ENCODE measurements at places on chromosomes 2 and 18.

GRCh38 chr2:196309691-196310090, 138.3 kb upstream of the STK17B start:
- no peak for DNase-seq

DNA sequence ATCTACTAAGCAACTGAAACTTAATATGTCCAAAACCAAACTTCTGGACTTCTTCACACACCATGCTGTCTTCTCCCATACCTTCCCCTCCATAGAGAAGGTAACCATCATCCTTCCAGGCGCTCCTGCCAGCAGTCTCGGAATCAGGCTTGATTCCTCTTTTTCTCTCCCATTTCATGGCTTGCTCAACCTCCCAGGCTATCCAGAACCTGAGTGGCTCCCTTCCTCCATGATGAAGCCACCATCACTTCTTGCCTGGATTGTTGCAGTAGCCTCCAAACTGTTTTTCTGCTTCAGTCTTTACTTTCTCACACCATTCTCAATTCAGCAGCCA, 40.1 kb upstream of the NDUFV2 start:
- DNase-seq = no peak

DNA sequence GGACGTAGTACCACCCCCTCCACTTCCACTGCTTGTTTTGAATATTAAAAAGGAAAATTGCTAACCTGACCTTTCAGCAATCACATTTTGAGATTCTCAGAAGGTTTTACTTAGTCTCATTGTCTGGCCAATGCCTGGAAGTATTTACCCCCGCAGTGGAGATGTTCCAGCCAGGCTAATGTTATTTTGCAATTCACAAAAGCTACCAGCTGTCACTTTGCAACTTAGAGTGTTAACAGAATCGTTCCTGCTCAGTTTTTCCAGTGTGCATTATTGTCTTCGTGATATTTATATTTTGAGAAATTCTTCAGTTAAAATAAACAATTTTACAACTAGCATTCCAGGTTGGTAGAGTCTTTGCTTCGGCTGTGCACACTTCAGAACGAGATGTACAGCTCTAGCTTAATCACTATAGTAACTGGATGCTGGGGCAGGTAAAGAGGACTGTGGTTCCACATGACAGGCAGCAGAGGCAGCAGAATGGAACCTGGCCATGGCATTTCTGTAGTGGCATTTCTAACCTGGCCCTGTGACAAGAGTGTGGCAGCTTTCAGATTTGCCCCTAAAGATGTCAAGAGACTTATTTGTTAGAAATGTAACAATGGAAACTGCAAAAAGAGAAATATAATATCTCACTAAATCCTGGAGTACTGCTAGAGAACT, 85.1 kb downstream of the DTNA start:
- no peak for DNase-seq

DNA sequence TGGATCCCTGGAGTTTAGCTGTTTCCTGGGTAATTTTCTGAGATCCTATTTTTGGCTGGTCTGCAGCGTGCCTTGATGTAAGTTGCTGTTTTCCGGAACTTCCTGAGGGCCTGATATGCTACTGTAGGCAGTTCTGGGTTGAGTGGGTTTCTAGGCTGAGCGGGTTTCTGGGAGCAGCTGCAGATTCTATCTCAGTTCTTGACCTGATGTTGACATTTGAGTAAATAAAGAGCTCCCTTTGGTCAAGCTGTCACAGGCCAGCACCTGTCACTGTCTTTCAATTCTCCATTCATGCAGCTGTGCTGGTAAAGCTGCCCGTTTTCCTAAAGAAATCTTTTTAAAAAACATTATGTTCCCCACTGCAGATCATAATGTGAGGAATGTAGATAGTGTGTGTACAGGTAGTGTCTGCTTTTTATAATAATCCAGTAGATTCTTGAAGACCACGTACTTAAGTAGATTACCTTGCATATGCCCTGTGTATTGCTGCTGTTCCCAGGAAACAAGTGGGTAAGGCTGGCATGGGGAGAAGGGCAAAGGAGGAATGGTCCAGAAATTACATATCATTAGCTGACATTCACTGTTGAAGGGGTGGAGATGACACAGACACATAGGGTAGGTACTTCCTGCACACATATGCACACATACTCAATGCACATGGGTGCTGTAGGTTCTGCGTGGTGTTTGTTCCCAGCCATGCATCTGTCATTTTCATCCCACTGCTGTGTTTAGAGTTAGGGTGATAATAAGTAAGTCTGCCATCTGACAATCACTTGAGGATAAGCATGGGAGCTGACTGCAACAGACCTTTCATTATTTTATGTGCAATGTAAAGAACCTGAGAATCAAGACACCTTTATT, 25.9 kb downstream of the CD28 start:
- DNase-seq = no peak

- no peak for DNase-seq
These were observed 484.1 kb upstream of the VRK2 start for GRCh38 chr2:57562495-57562894.

DNA sequence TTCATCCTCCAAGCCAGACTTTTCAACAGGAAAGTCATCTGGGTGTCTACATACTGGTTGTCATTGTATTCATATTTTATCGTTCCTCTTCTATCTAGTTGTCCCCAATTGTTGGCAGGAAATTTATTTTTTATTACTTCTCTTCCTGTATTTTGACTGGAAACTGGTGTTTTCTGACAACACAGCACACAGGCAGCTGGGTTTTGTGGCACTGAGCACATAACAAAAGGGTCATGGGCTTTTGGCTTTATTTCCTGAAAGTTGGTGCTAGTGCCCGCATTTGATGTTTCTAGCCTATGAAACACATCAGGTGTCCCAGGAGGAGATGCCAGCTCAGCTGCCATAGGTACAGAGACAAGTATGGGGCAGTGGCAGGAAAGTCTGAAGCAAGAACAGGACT, 126.4 kb downstream of the TMEM17 start:
- DNase-seq = no peak

- no peak for DNase-seq
These were observed 83.9 kb downstream of the PIK3C3 start for GRCh38 chr18:42038936-42039335.

GRCh38 chr2:27492557-27492956, 2.4 kb downstream of the FNDC4 start:
- no peak for DNase-seq

- peak; percentile 57 for DNase-seq
These were observed 12.1 kb upstream of the ARHGEF4 start for GRCh38 chr2:130824492-130825061.

GRCh38 chr2:211903961-211904360, 634.6 kb downstream of the ERBB4 start:
- DNase-seq = no peak

- DNase-seq = no peak
These were observed 159.4 kb downstream of the CD8B2 start for GRCh38 chr2:106646605-106647004.

DNA sequence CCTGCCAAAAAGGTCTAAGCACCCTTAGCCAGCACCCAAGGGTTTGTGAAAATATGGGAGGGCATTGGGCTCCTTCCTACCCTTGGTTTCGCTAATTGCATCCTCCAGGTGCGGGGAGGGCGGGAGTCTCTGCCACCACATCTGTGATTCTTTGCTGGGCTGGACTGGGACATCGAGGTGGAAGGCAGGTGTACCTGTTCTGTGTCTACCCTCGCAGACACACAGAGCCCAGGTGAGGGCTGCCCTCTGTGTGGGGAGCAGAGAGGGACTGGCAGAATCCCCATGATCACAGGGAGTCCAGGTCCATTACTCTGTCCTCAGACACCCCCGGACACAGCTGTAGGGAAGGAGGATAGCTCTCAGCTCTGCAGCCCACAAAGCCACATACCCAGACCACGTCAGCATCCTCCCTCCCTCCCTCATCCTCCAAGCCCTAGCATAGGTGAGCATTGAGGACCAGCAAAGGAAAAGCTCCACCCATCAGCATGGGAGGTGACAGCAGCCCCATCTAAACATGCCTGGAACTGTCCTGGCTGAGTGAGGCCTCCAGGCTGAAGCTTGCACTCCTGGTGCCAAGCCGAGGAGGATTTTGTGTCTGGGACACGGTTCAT, 49.8 kb downstream of the PLB1 start:
- DNase-seq = no peak

- no peak for DNase-seq
These were observed 47.6 kb upstream of the MSTN start for GRCh38 chr2:190110131-190110530.

DNA sequence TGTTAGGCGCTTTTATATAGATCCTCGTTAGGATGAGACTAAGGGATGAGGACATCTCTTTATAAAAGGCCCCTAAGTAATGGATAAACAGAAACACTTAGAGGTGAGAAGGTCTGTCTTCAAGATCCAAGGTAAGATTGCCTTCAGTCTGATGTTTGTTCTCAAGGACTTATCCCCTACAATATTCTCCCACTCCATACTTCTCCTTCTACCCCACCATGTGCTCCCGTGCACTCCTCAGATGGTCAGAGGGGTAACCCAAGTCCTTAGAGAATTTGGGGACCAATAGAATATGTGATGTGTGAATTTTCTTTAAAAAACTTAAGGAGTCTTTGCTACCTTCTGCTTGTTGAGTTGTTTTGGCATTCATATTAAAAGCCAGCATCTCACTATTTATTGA, 23.1 kb downstream of the FOSL2 start:
- no peak for DNase-seq

DNA sequence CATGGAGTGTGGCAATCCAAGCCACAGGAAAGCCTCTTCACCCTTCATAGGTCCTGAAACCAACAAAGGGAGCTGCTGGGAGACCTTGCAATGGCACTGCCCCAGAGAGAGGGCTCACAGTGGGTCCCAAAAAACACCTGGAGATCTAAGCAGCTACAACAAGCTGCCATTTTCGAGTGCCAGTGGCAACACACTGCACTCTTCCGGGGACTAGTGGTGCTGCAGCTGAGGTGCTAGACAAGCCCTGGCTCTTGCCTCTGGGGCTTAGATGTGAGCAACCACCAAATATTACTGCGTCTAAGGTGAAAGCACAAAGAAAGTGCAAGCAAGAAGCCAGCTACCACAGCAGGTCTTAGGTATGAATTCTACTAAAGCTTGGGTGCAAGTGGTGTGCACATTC, 192.9 kb downstream of the NOL4 start:
- no peak for DNase-seq

DNA sequence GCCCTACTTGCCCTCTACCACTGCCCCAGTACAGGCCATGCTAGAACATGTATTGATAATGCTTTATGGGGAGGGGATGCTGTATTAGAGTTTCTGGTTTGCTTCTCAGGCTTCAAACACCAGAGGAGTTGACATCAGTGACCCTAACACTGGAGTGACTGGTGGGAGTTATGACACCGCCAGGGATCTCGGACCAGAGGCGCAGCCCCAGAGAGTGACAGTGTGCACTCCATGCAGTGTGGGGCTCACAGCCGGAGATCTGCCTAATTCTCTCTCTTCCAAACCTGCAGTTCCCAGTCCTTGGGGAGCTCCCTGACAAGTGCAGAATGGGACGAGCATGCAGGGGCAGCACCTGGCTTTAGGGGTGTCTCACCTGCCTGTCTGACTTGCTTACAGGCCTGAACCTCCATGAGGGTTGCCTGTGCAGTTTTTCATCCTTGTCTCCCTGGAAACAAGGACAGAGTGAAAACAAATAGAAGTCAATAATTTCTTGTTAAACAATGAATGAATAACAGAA, 244.9 kb upstream of the MYT1L start:
- no peak for DNase-seq

- DNase-seq = peak; percentile 7
These were observed 51.5 kb downstream of the HAUS1 start for GRCh38 chr18:46155641-46156051.

DNA sequence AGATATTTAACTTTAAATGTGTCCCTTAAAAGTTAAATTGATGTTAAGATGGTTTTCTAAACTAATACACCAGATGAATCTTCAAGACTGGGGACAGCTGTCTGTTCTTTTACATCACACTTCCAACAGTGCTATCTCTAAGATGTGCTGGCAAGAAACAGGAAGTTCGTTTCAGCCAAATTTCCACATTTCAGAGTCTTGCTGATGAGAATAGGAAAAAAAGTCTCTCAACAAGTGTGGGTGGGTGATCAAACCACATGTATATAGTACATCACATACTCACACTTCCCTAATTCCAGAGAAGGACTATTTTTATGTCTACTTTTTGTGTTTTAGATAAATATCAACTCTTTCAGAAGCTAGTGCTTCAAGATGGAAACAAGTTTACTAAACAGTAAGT, 1712.8 kb upstream of the TMEFF2 start:
- no peak for DNase-seq

- DNase-seq = no peak
These were observed at the start of gene GDF7 for GRCh38 chr2:20666304-20667150. Gene GDF7 (plus strand): TSS chr2:20667144. CDS start chr2:20667240, 96 bp downstream.

GRCh38 chr2:156956161-156956560, 301.3 kb upstream of the GALNT5 start:
- DNase-seq = no peak

DNA sequence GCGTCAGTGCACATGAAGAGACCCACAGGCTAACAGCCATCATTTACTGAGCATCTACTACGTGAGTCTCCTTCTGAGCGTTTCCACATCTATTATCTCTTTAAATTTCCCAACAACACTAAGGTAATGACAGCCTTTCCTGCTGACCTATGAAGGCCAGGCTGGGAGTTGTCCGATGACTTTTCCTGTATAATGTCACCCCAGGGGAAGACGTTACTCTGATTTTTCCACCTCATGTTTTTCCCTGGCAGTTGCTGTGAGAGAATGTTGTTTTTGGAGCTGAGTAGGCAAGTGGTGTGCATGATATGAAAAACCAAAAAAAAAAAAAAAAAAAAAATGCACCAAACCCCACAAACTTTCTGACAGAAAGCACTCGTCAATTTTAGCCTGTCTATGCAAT, 207.6 kb downstream of the SLC8A1 start:
- no peak for DNase-seq

DNA sequence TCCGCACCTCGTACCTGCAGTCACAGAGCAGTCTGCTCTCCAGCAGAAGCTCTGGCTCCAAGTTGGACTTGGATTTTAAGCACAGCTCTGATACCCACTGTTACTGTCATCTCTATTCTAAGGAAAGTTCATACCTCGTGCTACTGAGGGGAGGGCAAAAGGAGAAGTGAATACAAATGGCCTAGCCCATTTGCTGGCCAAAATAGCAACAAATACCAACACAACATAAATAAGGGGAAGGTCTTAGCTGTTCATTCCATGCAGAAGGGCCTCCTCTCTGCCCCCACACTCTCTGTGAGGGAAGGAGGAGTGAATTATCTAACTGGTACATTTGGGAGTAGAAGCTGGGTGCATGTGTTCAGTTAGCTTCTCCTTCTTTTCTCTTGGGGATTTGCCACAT, 739.4 kb upstream of the RAB6C start:
- DNase-seq = no peak

GRCh38 chr2:96838345-96839292, 5.2 kb downstream of the ANKRD23 start:
- no peak for DNase-seq

DNA sequence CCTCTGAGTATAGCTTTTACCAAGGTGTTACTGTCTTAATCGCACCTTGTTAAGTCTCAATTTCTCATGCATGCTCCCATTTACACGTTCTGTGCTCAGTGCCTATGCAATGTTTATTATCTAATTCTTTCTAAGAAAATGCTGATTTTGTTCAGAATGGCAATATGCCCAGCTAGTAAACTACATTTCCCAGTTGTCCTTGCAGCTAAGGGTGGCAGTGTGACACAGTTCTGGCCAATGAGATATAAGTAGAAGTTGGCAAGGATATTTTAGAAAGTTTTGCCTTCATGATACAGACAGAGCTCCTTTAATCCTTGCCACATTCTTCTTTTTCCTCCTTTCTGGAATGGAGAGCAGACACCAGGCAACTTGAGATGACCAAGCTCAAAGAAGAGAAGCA, 45.3 kb downstream of the POLE4 start:
- DNase-seq = no peak

- peak; percentile 44 for DNase-seq
These were observed at the start of gene TMEM237 for GRCh38 chr2:201643216-201643890. Gene TMEM237 (minus strand): TSS chr2:201643503. CDS start chr2:201643400, 103 bp downstream.

GRCh38 chr2:66439812-66440542, 5.1 kb downstream of the MEIS1 start:
- DNase-seq = no peak

Data from T follicular helper cell (primary cell).